CD4-positive, alpha-beta T cell treated with Interleukin-6 at 100 ng/mL for 8 hours (primary cell): ENCODE measurements at places on chromosomes 13 and 19.

DNA sequence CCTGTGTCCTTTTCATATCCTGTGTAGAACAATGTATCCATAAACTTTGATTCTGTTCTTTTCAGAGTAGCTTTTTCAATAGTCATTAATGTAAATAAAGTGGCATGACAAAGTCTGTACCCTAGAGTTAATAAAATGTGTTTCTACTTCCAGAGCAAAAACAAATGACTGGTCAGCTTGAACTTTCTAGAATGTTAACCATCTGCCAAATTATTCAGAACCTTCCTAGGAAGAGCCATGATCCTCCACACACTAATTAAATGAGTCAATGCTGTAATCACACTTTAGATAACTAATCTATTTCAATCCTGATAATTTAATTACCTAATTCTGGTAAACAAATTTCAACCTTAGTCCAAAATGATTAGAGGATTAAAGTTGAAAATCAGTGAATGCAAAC is 73.2 kb downstream of the DIAPH3 start:
- DNase-seq = no peak

GRCh38 chr19:50273821-50274220 is 55.4 kb downstream of the KCNC3 start:
- no peak for DNase-seq

GRCh38 chr13:29284726-29285125 is 310.8 kb downstream of the SLC7A1 start:
- DNase-seq = no peak

DNA sequence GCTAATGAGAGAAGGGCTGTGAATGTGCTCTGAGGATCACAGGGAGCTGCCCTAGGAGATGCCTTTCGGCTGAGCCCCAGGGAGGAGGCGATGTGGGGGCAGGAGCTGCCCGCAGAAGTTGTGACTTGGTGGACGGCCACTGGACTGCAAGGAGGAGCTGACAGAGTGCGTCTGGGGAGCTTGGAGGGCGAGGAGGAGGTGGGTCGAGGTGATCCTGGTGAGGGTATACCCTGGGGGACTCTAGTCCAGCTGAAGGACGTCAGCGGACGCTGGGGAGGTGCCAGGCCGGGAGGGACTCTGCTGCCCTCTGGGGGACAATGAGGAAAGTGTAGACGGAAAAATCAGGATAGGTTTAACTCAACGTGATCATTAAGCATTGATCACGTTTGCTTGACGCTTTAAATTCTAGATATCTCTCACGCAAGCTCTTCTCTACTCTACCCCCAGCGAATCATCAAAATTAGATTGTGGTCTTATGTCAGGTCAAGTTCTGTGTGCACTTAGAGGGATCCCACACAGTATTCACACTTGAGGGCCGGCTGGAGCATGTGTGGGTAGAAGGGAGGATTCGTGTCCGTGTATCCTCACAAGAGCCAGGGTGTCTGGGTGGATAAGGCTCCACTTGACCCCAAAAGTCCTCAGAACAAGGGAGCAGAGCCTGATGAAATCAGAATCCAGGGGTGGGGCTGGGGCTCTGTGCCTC is 3.3 kb upstream of the CEACAM7 start:
- no peak for DNase-seq

DNA sequence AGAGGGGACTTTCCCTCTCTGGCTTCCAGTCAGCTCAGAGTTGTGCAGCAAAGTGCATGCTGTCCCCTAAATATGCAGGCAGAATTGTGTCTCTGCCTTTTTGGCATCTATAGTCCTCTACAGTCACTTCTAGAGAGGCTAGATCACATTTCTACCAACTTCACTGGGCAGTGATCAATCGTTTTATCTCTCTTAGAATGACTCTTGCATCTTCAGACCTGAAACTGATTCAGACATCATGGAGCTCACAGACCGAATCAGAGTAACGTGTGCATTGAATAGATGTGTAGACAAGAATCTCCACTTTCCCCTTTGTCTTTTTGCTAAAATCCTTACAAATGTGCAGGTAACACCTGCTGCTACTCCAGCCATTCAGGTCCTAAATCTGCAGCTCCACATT is 6.2 kb downstream of the ZNF253 start:
- DNase-seq = no peak

GRCh38 chr19:13881692-13882418 is 4.9 kb downstream of the NANOS3 start:
- peak; percentile 53 for DNase-seq

GRCh38 chr13:114320065-114320464 is 5.8 kb downstream of the CHAMP1 start:
- DNase-seq = no peak
